ENCODE measurements at places on chromosomes 1 and 21. TPM values are rescaled to one million over a fixed set of nuclear protein-coding genes. Genes with fewer than 3 reads are reported as not detected.

ABCA4 gene
- 0.43 TPM for total RNA-seq

RRP1B gene
- 36.3 TPM for total RNA-seq

KRTAP11-1 gene
- total RNA-seq = not detected

DMRTA2 gene
- 0.32 TPM for total RNA-seq

ALPL gene
- 1.3 TPM for total RNA-seq

TMPRSS3 gene
- not detected for total RNA-seq

UBL4B gene
- not detected for total RNA-seq

FABP3 gene
- total RNA-seq = 54.8 TPM

FCN3 gene
- total RNA-seq = not detected

CNR2 gene
- not detected for total RNA-seq

SAMD11 gene
- total RNA-seq = 2.2 TPM

FAM89A gene
- 7.7 TPM for total RNA-seq

OR2L13 gene
- total RNA-seq = not detected

KCNK2 gene
- 18.7 TPM for total RNA-seq

THEMIS2 gene
- 6.4 TPM for total RNA-seq

MTHFR gene
- 21.6 TPM for total RNA-seq

OR2M7 gene
- not detected for total RNA-seq

CFAP141 gene
- total RNA-seq = not detected

C1QC gene
- total RNA-seq = not detected

LRRC8C gene
- 10.8 TPM for total RNA-seq

LAD1 gene
- total RNA-seq = not detected

CLDN8 gene
- not detected for total RNA-seq

CFH gene
- total RNA-seq = 28.3 TPM

SPATC1L gene
- 9.5 TPM for total RNA-seq

ELF3 gene
- 0.32 TPM for total RNA-seq

PPM1J gene
- 1.3 TPM for total RNA-seq

MEX3A gene
- total RNA-seq = 1.9 TPM

FOXE3 gene
- not detected for total RNA-seq

KRTAP19-1 gene
- total RNA-seq = not detected

All from fibroblast of villous mesenchyme (primary cell).